Stimulated activated CD8-positive, alpha-beta memory T cell treated with anti-CD3 and anti-CD28 coated beads, Interleukin-15, amount 100 ng/mL, for 24 hours (primary cell): ENCODE measurements at places on chromosomes 1 and 21.

GRCh38 chr1:167770127-167770526 is 48.3 kb downstream of the MPZL1 start:
- no peak for DNase-seq

GRCh38 chr1:11944358-11944931 is 9.9 kb downstream of the PLOD1 start:
- no peak for DNase-seq

GRCh38 chr21:15669247-15669646 is 60.5 kb upstream of the USP25 start:
- no peak for DNase-seq

DNA sequence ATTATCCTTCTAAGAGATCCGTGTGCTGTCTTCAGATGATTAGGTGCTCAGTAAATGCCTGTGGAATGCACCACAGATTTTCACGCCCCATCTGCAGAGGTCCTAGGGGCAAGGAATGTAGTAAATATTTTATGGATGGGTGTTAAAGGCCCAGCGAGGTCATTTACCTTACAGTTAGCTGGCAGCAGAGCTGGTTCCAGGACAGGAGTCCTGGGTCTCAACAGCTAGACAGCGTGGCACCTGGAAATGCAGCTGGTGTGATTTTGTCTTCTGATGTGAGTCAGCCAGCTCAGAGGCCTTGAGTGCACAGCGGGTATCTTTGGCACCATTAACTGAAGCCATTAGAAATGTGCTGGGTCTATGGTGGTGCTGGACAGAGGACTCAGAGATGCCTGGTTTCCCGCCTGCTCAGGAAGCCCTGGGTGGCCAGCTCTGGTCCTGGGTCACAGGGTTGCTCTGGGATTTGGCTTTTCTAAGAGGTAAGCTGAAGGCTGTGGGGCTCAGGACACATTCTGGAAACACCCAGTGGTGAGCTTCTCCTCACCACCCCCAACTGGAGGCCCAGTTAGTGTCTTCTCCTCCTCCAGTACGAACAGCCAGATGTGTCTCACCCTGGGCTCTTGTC is 65.5 kb downstream of the DDX20 start:
- no peak for DNase-seq

- DNase-seq: no peak
These were observed 430.8 kb upstream of the C1orf87 start for GRCh38 chr1:60504206-60504840.

GRCh38 chr21:40684726-40685125 is 162.2 kb downstream of the DSCAM start:
- DNase-seq: no peak
